ENCODE measurements at places on chromosomes 4 and X.

GRCh38 chr4:141391293-141391692 is 170.6 kb downstream of the ZNF330 start:
- peaks cover 11% of the 10 kb centered on the region for H3K4me1 ChIP-seq
- H3K36me3 ChIP-seq, result no peaks in the 10 kb centered on the region
- no peak for DNase-seq

- no peak for DNase-seq
- H3K4me3 ChIP-seq, result no peak overlapping the region
- no peaks in the 10 kb centered on the region for H3K4me1 ChIP-seq
- H3K27me3 ChIP-seq, result peaks cover 6% of the 10 kb centered on the region
- H3K36me3 ChIP-seq, result no peaks in the 10 kb centered on the region
Measured at GRCh38 chr4:105483840-105484239, 10.0 kb upstream of the PPA2 start.

- no peak for DNase-seq
- H3K27me3 ChIP-seq, result no peaks in the 10 kb centered on the region
- no peak overlapping the region for H3K4me3 ChIP-seq
- H3K4me1 ChIP-seq, result peaks cover 4% of the 10 kb centered on the region
- H3K27ac ChIP-seq, result no peak overlapping the region
Measured at GRCh38 chr4:119731778-119732177, 103.2 kb upstream of the PDE5A start.

- no peak overlapping the region for H3K27ac ChIP-seq
- no peak for DNase-seq
- H3K4me3 ChIP-seq, result no peak overlapping the region
- H3K27me3 ChIP-seq, result no peaks in the 10 kb centered on the region
- H3K4me1 ChIP-seq, result peaks cover 64% of the 10 kb centered on the region
Measured at GRCh38 chrX:69150281-69150960, 14.8 kb downstream of the PJA1 start.

DNA sequence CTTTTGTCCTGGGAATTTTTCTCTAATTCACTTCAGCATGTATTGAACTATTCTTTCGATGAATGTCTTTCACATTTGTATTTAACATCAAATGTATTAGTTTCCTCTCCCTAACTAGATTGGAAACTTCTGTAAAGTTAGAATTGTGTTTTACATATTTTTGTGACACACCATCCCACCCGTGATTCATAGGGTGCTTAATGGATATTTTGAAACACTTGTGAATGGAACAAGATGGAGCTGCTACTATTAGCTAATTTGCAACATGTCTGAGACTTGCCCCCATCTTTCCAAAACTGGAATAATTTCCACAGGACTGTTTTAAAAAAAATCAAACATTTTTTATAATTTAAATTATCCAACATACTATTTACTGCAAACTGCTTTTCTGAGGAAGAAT is 30.2 kb upstream of the GNPDA2 start:
- peaks cover 16% of the 10 kb centered on the region for H3K27me3 ChIP-seq
- no peak overlapping the region for H3K4me3 ChIP-seq
- no peaks in the 10 kb centered on the region for H3K4me1 ChIP-seq
- no peak overlapping the region for H3K27ac ChIP-seq
- H3K36me3 ChIP-seq, result no peaks in the 10 kb centered on the region
- DNase-seq, result no peak

GRCh38 chr4:20172070-20172760 is 79.5 kb upstream of the SLIT2 start:
- no peak for DNase-seq
- H3K27me3 ChIP-seq, result no peaks in the 10 kb centered on the region
- H3K4me3 ChIP-seq, result no peak overlapping the region

Data from neural crest cell (in vitro differentiated cells).